ENCODE measurements at places on chromosomes 4 and X.

- no peak for DNase-seq
These were observed 38.2 kb upstream of the UXT start for GRCh38 chrX:47697181-47697580.

GRCh38 chr4:156959298-156959702, 12.3 kb downstream of the PDGFC start:
- peak; percentile 65 for DNase-seq

DNA sequence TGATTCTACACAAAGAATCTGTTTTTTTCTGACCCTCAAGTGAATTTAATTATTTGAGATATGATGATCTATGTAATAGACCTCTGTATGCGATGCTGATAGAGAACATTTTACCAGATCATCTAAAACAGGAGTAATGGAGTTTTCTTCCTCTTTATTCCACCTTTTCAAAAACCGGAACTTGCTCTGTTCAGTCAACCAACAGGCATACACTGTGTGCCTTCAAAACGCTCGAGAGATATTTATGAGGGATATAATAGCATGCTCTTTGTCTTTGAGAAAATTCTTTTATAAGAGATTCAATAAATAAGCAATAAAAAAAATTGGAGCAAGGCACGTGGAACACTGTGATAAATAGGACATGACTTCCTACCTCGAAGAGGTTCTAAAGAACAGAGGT, 2.0 kb downstream of the NYX start:
- DNase-seq = no peak

DNA sequence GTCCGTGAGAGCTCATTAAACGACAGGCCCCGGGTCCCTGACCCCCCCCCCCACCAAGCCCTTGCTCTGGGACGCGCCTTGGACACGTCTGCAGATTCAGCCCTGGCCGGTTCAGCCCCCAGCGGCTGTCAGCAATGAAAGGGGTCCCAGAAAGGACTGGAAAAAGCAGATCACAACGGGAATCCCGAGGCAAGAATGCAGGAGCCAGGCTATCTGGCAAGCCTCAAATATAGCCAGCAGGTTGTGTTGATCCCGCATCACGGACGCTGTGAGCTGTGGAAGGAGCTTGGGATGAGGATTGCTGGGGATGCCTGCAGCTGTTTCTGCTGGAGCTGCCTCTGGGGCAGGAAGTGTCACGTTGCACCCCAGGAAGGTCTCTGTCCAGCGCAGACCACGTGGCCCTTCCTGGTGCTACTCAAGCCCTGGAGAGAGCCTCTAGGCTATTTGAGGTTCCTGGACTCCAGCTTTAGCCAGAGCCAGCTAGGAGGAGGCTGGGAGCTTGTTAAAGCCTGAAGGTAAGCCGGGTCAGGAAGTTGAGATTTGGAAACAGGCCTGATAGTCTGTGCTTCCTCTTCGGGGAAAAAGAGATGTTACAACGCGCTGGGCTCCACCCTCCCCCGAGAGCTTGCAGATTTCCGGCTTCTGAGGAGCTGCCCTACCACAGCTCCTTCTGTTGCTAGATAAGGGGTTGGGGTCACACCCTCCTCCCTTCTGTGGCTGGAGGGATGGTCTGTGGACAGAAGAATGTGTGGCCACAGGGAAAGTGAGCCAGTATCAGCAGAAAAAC, 19.3 kb upstream of the CSF2RA start:
- DNase-seq = peak; percentile 10

DNA sequence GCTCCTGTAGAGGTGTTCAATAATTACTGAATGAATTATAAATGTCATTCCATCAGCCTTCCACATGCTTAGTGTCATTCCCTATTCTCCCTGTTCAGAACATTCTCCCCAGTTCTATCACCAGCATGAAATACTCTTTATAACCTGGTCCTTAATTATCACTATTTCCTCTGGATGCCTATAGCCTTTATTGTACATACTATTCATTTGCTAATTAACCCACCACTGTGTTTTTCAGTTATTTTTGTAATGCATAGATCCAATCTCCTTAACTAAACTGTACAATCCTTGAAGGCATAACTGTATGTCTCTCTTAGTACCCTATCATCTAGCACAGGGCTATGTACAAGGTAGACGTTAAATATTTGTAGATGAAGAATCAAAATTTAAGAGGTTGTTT, 1.2 kb downstream of the ABCB7 start:
- no peak for DNase-seq

DNA sequence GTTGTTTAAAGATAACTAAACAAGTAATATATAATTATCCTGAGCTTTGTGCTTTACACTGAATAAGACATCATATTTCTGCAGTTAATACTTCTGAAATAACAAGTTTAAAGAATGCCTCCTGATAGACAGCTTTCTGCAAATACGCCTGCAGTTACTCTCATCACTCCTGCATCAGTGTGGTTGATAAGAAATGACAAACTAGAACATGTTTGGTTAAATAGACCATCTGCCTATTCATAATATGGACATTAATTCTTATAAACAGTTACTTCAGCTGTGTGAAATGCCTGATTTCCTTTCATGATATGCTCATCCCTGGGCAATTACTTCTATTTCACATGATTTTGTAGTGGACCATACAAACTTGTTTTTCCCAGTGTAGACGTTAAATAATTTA, 7.0 kb upstream of the TENM3 start:
- DNase-seq = no peak

DNA sequence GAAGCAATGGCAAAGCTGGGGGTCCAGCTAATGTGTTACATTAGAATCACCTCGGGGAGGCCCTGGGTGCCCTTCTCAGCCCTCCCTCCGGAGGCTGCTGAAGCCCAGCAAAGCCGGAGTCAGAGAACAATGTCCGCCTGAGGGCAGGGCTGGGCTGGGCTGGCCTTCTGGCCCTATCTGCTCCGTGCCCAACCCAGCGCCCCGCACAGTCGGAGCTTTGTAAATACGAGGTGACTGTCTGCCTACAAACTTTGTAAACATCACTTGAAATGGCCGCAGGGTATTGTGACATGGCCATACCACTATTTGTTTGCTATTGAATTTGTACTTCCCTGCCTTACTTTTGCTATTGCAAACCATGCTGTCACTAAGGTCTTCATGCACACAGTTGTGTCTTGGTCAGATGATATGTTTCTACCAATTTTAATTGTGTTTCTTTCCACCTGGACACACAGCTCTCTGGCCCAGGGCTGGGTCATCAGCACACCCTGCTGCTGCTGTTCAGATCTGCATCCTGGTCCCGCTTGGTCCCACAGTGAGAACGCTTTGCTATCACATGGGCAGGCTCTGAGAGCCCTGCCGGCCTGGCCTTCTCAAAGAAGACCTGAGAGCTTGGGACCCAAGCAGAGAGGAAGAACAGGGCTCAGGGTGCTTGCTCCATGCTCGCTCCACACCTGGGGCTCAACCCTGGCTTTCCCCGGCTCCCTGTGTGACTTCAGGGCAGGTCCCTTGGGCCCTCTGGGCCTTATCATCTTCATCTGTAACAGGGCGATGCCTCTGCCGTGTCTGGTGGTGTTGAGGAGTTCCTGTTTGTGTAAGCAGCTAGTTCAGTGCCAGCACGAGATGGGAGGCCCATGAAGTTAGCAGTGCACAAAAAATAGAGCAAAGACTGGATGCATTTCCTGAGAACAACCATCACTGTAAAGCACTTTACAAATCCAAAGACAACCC, 2.3 kb downstream of the S100P start:
- no peak for DNase-seq
